ENCODE measurements at places on chromosomes 12 and 14. TPM values are rescaled to one million over a fixed set of nuclear protein-coding genes. Genes with fewer than 3 reads are reported as not detected.

GRCh38 chr12:23415180-23415579 lies 534.3 kb downstream of the SOX5 start:
- no peak for DNase-seq

GRCh38 chr12:27619308-27619707 lies 76.9 kb upstream of the REP15 start:
- DNase-seq = peak; percentile 90

The SYNDIG1L gene
- not detected for total RNA-seq

DNA sequence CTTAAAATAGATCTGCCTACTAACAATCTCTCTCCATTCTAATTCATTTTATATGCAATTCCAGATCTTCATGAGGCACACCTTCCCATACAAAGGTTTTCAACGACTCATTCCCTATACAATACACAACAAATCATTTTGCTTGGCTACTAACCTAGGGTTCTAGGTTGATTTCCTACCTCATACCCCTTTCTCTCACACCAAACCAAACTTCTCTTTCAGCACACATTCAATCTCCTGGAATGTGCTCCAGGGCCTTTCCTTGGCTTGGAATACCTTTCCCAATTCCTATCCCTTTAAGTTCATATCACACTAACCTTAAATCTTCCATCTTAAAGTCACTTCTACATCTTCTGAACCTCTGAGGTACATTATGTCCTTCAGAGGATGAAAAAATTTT lies 38.7 kb upstream of the MTERF2 start:
- DNase-seq = no peak
